ENCODE measurements at places on chromosomes 3 and 15.

GRCh38 chr3:138256022-138256421, 68.9 kb downstream of the ARMC8 start:
- DNase-seq, result no peak

DNA sequence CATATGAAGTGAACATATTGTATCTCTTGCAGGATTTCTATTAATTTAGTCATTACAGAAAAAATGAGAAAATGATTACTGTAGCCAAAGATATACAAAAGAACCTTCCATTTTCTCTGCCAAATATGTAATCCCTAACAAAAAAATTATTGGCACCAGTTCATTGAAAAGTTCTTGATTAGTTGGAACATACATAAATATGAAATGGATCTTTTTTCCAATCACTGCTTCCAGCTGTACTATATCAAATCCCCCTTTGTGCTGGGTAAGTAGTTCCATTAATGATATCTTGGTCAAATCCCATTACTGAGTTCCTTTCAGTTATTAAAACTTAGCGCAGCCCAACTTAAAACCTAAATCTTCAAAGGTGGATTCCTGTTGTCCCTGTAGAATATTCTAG, 263.8 kb downstream of the SLC9A9 start:
- DNase-seq, result no peak

GRCh38 chr3:49397470-49397869, 14.3 kb downstream of the RHOA start:
- DNase-seq, result no peak

GRCh38 chr3:71162221-71162620, 421.3 kb downstream of the FOXP1 start:
- no peak for DNase-seq

DNA sequence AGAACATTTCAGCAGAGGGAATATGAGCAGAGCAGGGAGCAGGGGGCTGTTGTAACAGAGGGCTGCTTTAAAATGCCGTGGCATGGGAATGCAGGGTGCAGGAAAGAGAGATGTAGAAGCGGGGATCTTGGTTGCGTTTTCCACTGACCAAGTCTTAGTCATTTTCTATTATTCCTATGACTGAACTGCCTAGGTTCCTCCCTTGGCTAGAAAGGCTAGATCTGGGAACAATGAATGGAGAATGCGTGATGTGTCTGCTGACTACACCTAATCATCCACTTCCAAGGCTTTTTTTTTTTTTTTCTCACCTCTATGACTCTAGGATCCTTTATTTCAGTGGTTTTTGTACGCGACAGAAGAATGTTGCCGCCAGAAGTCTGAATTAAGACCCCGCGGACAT, 607.4 kb upstream of the TBL1XR1 start:
- no peak for DNase-seq

DNA sequence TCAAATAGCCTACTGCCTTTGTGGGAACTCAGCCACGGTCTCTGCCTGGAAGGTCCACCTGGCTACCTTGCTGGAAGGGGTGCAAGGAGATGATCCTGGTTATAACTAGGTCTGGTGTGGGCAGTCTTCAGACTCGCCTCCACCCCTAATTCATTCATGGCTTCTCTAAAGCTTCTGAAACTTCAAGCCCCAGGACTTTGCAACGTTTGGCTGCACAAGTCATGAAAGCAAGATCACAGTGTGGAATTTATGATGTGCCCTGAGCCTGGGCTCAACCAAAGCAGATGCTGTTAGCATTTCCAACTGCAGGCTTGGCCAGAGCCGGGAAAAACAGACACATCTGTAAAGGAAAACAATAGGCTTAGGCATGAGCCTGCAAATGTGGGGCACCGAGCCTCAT, 200.4 kb upstream of the WNT5A start:
- no peak for DNase-seq

DNA sequence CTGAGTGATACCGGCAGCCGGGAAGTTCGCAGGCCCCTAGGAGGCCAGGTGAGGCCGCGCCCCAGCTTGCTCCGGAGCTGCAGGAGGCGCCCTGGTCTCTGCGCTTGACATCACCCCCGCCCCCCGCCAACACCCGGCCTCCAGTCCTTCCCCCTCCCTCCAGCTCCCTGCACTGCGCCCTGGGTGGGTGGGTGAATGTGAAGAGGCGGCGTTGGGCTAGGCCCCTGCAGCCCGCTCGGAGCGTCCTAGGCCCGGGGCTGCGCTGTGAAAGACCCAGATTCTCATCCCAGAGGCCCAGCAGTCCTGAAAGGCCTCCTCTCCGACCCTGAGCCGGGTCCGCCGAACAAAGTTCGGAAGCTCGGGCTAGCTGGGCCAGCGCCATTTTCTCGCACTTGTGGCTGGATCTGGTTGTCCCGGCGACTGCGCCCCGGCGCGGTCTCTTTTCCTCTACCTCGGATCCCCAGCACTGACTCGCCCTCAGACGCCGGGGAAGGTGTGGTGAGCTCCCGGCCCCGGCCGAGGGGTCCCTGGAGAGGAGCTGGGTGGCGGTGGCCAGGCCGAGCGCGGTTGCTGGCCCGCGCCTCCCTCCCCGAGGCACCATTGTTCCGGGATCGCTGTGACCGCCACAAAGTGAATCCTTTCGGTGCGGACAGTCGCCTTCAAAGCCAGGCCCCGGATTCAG, 12.9 kb downstream of the ZIC4 start:
- DNase-seq, result no peak

DNA sequence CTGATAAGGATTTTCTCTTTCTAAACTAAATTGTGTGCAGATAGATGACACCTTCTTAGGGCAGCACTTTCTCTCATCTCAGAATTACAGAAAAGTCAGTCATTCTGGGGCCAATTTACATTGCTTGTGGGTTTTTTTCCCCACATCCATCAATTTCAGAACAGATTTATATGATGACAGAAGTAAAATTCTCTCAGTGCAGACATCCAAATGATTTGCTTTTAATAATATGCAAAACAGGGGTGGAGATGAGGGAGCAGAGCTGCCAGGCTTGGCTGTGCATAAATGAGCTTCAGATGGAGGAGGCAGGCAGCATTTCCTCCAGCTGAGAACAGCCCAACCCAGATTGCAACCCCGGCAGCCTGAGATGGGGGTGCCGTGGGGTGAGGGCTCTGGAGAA, 44.0 kb downstream of the EDEM1 start:
- no peak for DNase-seq

- DNase-seq, result no peak
These were observed 70.5 kb downstream of the MGLL start for GRCh38 chr3:127751782-127752181.

- DNase-seq, result no peak
These were observed 80.0 kb upstream of the RORA start for GRCh38 chr15:61309031-61309511.

DNA sequence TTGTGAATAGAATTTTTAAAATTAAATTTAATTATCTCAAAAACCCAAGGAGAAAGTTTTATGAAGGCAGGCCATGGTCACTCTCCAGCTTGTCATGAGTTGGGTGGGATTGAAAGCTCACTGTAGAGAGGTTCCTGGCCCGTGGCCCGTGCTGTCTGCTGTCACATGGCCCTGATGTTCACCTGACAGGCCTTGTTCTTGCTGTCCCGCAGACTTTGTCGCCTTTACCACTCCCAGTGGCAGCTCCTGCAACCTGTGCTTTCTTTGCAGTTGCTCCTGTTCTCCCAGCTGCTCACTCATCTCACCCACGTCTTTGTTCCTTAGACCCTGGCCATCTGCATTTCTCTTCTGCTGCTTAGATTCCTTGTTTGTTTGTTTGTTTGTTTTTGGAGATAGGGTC, 35.6 kb downstream of the DHX30 start:
- DNase-seq, result no peak

DNA sequence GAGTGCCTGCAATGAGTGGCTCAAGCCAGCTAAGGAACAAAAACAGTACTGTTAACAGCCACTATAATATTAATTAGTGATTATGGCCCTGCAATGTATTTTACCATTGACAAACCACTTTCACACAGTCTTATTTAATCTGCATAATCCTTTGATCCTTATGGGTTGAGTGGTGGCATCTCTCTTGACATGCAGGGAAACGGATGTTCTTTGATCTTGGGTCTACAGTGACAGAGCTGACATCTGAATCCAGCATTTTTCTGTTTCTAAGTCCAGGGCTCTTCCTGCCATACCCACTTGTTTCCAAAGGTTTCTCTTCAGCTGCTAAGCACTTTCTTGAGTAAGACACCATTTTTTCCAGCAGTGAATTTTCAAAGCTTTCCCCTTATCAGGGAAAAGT, 277.7 kb upstream of the ROPN1 start:
- DNase-seq, result no peak

DNA sequence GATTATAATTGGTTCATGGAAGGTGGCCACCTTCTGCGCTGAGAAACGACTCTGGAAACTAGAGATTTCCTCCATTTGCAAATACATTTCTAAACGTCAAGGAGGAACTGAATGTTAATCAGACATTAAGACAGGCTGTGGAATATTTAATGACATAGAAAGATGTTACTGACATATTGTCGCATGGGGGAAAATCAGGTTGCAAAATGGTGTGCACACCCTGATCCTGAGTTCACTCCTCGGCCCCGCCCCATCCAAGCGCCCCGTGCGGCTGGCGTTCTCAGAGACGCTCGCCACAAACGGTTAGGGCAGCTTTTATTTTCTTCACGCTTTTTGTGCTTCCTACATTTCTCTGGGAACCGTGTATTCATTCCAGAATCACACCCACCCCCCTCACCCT, 10.7 kb downstream of the H1-8 start:
- no peak for DNase-seq

- DNase-seq, result no peak
These were observed 132.6 kb upstream of the MEF2A start for GRCh38 chr15:99433026-99433756.

- no peak for DNase-seq
These were observed 589.6 kb downstream of the PDCD6IP start for GRCh38 chr3:34387826-34388564.

GRCh38 chr3:186640473-186640818, 247 bp downstream of the FETUB start:
- no peak for DNase-seq

GRCh38 chr15:33278816-33279612, 31.8 kb upstream of the RYR3 start:
- no peak for DNase-seq

GRCh38 chr3:114566767-114567166, 272.9 kb downstream of the TIGIT start:
- no peak for DNase-seq

- DNase-seq, result no peak
These were observed 794.9 kb downstream of the NTRK3 start for GRCh38 chr15:87461631-87462030.

- no peak for DNase-seq
These were observed 199.3 kb upstream of the CMC1 start for GRCh38 chr3:28042095-28042635.

- DNase-seq, result no peak
These were observed 135.0 kb upstream of the WNT5A start for GRCh38 chr3:55622116-55622515.

DNA sequence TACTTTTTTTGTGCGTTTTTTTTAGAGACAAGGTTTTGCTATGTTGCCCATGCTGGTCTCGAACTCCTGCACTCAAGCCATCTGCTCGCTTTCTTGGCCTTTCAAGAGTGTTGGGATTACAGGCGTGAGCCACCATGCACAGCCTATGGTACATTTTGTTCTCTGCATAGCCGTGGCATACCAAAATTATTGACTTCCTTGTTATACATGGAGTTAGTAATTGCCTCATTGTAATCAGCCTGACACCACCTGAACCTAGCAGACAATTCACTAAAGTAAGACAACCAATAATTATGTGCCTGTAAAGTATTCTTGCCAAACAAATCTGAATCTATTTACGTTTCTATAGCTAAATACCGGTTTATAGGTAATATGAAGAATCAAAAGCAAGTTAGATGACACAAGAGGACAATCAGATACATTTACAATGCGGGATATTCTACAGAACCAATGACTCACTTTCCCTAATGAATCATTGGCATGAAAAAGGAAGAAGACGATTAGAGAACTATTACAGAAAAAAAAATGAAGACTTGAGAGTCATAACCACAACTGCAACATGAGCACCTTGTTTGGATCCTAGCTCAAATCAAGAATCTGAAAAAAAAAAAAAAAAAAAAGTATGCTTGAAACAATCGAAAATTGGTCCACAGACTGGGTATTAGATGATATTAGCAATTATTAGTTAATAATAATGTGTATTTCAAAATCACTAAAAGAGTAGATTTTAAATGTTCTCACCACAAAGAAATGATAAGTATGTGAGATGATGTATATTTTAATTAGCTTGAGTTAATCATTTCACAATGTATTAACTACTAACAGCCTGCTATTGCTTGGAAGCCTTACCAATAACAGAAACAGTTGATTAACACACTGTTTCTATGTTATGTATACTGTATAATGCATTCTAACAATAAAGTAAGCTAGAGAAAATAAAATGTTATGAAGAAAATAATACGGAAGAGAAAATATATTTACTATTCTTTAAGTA, 7.1 kb downstream of the GUCA1C start:
- no peak for DNase-seq

DNA sequence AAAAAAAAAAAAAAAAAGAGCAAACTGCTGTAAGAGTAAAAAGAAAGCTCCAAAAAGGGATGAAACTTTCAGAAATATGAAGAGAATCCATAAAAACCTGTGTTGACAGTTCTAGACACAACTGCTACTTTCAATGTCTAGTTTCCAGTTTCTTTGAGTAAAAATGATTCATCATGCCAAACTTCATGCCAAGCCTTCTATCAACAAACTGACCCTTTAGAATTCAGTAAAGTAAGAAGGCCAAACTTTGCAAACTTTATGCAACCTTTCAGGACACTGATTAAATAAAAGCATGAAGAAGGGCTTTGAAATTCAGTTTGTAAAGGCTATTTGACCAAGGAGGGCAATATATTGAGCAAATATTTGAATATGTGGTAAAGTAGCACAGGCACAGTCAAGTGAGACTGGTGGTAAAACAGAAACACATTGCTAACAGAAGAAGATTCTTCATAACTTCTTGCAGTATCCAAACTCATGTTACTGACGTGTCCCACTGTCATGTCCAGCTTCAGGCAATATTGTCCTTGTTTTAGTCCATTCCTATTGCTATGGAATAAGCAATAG, 56.3 kb upstream of the CFAP20DC start:
- no peak for DNase-seq

- no peak for DNase-seq
These were observed 126.0 kb upstream of the ANKRD28 start for GRCh38 chr3:15923640-15924405.

GRCh38 chr3:45054196-45054857, 28.2 kb downstream of the CLEC3B start:
- DNase-seq, result no peak

DNA sequence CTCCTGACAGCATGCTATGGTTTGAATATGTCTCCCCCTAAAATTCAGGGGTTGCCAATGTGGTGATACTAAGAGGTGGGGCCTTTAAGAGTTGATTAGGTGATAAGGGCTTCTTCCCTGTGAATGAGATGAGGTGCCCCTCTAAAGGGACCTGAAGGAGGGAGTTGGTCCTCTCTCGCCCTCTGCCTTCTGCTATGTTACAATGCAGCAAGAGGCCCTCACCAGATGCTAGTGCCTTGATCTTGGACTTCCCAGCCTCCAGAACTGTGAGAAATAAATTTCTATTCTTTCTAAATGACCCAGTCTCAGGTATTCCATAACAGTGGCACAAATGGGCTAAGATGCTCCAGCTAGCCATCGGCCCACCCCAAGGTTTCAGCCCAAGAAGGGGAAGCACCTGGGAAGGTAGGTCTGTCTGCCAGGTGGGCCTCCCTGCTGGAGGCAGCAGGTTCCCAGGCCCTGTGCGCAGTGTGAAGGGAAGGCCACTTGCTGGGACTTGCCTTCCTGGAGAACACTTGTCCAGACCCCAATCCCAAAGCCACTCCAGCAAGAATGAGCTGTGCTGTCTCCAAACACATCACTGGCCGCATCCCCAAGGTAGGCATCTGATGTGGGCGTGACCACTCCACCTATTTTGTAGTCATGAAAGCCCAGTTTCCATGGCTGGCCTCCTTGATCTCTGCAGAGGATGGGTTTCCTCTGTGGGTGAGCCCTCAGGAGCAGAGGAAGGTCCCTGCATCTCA, 9.0 kb downstream of the TGM4 start:
- DNase-seq, result no peak
